ENCODE measurements at places on chromosomes 3 and 15. TPM values are rescaled to one million over a fixed set of nuclear protein-coding genes. Genes with fewer than 3 reads are reported as not detected.
A peak's percentile ranks its signal among the peaks of the same experiment; 100 is the strongest.

DNA sequence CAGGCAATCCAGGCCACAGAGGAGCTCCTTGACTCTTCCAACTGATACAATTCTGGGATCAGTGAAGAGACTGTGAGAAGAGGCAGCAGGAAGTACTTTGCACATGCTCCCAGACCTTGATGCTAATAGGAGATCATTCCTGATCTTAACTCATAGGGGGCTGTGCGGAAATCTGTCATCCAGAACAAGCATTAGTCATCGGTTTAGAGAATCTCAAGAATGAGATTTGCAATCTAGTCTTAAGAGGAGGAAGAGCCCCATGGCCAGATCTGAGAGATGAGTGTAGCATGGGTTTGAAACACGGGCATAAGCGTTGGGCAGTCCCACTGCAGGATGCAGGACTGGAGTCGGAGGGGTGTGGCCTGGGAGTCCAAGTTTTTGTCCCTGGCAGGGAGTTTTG lies 1081.1 kb downstream of the NAALADL2 start:
- DNase-seq, result peak; percentile 21

GRCh38 chr3:14518893-14519292 lies 21.2 kb downstream of the GRIP2 start:
- no peak for DNase-seq

DNA sequence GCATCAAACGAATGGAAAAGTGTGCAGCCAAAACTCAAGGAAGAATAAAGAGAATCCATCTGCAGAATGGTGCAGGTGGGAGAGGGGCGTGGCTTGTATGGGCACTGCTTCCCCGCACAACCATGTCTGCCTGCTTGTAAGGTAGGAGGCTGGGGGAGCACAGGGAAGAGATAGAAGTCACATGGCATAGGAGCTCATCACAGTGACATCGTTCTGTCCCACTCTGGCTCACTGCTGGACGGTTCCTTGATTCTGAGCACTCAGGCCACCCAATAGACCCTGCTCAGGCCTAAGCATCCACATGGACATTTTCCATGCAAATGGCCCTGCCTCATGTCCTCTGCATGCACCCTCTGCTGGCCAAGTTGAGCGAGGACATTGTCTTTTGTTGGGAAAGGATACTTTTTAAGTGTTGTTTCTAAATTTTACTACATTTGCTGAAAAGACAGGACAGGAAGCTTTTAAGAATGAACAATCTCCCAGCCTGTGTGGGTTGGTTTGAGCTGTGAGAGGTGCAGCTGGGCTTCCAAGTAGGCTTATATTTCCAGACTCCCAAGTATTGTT lies 3.1 kb downstream of the MYLK start:
- no peak for DNase-seq

Gene BOC
- total RNA-seq, result 3.4 TPM

All from kidney epithelial cell (primary cell).